ENCODE measurements at places on chromosomes 6 and 20.
A peak's percentile ranks its signal among the peaks of the same experiment; 100 is the strongest.

GRCh38 chr6:148177589-148178233, 164.9 kb upstream of the SASH1 start:
- no peak for DNase-seq

GRCh38 chr6:137659871-137660270, 165.7 kb upstream of the OLIG3 start:
- no peak for DNase-seq

DNA sequence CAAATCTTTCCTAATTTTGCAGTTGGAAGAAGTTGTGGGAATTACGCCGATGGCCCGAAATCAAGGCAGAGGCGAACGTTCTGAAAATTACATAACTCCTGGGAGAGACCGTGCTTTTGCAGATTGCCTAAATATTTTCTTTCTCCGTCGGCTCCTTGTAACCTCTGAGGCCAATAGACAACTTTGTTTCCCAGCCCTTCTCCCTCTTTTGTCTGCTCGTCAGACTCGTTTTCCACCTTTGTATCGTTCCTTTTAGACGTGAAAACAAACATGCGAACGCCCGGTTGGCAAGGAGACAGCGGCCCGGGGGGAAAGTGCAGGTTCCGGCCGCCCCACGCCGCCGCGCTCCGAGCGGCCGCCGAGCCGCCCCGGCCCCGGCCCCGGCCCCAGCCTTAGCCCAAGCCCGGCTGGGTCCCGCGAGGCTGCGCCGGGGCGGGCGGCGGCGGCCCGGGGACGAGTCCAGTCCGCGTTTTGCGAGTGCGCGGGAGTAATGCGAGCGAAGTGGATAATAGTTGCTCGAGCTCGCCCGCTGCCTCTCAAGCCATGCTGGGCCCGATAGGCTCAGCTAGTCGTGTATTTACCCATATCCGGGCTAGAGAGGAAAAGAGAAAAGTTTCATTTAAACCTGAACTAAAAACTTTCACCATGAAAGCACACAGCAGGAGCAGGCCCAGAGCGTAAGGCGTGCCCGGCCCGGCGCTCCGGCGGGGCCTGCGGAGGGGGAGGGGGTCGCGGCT, at the start of gene ARID1B:
Gene ARID1B (plus strand): TSS at position 539 of the 737 bp plus-strand sequence. CDS start 303 bp downstream, outside the sequence.
- DNase-seq, result peak; percentile 55

- no peak for DNase-seq
These were observed 27.8 kb upstream of the TTPAL start for GRCh38 chr20:44447827-44448419.

GRCh38 chr6:151142676-151143075, 97.1 kb upstream of the AKAP12 start:
- DNase-seq, result no peak

DNA sequence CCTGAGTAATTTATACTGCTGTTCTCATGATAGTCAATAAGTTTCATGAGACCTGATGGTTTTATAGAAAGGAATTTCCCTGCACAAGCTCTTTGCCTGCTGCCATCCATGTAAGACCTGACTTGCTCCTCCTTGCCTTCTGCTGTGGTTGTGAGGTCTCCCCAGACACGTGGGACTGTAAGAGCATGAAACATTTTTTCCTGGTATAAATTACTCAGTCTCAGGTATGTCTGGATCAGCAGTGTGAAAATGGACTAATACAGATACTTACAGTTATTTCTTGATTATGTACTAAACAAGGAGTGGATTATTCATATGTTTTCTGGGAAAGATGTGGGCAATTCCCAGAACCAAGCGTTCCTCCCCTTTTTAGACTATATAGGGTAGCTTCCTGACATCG, 1.9 kb upstream of the TRIM38 start:
- DNase-seq, result no peak

GRCh38 chr6:24378473-24379097, 20.7 kb upstream of the DCDC2 start:
- no peak for DNase-seq

DNA sequence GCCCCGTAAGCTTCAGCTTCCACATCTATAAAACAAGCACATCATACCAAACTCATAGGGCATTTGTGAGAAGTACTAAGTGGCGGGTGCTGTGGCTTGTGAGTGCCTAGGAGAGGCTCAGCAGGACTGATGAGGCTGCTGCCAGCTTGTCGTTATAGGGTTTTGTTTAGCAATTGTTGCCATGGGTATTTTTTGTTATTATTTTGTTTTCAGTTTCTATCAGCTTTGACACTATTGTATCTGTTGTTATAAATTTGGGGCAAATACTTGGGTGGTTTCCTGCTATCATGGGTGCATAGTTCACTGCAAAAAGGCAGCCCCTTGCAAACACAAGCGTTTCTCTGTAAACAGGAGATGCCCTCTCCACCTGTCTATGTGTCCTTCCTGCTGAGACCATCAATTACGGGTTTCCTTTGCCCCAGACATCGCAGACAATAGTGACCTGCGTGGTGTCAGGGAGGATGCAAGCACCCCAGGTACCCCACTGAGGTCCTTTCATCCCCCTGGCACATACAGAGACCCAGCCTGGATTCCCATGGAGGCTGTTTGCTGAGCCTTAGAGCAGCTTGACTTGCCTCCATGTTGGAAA, 3.1 kb upstream of the CCDC167 start:
- DNase-seq, result peak; percentile 31

DNA sequence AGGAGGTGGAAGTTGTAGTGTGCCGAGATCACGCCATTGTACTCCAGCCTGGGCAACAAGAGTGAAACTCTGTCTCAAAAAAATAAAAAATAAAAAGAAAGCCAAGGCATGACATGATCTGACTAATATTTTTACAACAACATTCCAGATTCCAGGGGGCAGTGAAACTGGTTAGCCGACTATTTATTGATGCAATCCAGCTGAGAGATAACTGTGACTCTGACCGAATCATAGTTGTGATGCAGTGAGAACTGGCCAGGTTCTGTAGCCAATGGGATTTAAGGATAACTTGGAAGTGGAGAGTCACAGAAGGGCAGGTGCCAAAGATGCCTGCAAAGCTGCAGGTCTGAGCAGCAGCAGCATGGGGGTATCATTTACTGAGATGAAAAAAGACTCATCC, 82.9 kb upstream of the TSHZ2 start:
- no peak for DNase-seq

DNA sequence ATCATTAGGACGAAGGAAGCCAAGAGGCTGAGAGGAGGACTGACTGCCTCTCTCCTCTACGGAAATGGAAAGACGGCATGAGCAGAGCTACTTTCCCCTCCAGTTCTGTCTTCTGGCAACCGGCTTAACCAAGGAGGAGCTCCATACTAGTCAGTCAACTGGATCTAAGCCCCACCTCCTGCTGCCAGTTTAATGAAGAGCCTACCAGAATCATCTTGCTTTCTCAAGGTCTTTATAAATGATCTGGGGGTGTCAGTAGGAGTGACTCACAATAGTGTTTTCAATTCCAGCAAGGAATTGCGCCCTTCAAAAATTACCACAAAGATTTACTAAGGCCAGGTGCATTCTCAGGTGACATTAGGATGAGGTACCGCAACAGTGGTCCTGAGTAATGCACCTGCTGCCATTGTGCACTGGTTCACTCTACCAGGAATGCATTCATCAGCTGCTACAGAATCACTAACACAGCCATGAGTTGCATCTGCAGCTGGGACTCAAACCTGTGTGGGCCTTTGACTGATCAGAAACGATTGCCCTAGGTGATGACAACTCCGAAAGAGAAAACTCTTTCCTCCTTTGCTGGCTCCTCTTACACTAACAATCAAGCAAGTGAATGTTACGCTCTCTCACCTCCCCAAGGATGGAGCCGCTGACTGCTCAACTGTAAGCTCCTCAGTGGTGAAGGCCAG, 2.8 kb downstream of the UQCC2 start:
- no peak for DNase-seq

- no peak for DNase-seq
These were observed 53.4 kb downstream of the BPIFB1 start for GRCh38 chr20:33336375-33336774.

GRCh38 chr6:163095401-163095800, 319.1 kb upstream of the QKI start:
- no peak for DNase-seq

DNA sequence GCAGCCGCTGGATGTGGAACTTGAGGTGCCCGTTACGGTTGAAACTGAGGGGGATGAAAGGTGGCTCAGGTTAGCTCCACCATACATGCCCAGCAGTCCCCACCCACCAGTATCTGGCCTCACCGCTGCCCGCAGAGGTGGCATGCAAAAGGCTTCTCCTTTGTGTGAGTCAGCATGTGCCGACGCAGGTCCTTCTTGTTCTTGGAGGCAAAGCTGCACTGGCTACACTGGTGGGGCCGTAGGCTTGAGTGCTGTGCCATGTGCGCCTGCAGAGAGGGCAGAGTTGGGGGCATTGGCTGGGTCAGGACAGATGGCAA, 15.8 kb downstream of the PCIF1 start:
- DNase-seq, result no peak

DNA sequence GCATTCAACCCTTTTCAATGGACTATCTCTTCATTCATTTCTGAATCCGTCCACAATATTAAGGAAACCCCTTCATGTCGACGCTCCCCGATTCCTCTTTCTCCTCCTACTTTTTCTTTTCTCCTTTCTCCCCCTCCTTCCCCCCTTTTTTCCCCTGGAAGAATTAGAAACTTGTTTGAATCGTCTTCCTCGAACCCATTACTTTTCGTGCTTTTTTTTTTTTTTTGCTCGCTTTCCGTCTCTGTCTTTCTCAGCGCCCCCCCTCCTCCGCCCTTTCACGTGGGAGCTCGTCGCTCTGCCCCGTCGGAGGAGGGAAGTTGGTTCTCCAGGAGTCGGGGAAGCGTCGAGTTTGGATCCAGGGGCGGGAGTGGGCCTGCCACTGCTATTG, 2.3 kb upstream of the NKX2-2 start:
- DNase-seq, result no peak

DNA sequence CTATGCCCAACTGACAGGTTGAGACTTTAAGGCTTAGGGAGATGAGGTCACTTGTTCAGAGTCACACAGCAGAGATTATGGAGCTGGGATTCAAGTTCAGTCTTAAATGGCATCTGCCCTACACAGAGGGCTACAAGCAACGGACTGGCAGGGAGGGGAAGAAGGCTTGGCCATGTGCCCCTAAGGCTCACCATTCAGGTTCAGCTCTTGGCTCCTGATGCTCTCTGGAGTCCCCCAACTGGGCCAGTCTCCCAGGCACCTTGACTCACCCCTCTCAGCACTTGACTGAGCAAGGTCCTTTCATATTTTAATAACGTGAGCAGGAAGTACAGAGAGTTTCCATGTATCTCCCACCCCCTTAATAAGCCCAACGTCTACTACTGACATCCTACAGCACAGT, 71.4 kb upstream of the MAFB start:
- no peak for DNase-seq

- DNase-seq, result no peak
These were observed 70.4 kb downstream of the SOX4 start for GRCh38 chr6:21663966-21664313.

GRCh38 chr20:19688031-19688806, 69.8 kb upstream of the RIN2 start:
- DNase-seq, result no peak

- no peak for DNase-seq
These were observed 184.7 kb downstream of the SAMD5 start for GRCh38 chr6:147693181-147693580.

DNA sequence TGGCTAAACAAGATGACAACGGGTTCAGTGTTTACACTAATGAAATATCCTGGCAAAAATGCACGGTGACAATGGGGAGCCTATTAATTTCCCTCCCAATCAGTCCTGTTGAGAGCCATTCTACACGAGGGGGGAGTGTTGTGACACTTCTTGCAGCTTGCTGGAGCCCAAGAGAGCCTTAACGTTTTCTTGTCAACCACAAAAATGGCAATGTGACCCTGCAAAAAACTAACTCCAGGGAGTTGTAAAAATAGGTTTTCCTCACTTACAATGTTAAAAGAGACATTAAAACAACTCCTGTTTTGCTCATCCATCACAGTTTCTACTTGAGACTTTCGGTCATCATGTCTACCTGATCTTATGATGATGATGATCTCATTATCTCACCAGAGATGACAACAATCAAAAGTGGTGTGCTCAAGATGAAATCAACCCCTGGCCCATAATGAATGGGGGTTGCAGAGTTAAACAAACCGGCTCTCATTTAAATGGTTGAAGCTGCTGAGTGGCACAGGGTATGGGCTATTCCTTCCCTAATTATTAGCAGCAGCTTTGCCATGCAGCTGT, 57.9 kb downstream of the GJA10 start:
- DNase-seq, result no peak

DNA sequence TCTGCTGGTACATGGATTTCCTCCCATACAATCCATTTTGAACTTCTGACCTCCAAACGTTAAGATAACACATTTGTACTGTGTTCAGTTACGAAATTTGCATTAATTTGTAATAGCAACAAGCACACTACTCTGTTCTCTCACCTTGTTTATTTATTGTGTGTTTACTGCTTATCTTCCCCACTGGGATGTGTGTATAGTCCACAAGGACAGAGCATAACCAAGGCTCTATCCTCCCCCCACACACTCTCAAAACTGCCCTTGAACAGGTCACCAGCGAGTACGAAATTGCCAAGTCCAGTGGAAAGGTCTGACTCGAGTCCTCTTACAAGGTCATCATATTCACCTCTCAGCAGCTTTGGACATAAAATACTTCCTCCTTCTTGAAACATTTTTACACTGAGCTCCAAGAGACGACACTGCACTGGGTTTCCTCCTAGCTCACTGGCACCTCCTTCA, 18.6 kb downstream of the ADTRP start:
- DNase-seq, result no peak

Data from NCI-H1930 (cell line).